ENCODE measurements at places on chromosomes 2 and 18.
A peak's percentile ranks its signal among the peaks of the same experiment; 100 is the strongest.

DNA sequence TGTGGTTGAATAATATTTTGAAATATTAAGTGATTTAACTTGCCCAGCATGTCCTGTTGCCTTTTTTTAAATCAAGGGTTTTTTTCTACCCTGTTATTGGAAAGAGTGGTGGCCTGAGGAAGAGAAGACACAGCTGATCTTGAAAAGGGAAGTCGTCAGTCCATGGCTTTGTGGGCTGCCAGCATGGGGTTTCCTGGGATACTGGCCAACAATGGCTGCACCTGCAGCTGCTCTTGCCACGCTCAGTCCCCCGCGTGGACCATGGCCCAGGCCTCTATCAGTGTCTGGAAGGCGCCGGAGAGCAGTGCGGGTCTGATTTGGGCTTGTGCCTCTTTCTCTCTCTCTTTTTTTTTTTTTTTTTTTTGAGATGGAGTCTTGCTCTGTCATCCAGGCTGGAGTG is 99.3 kb downstream of the ASB1 start:
- DNase-seq, result no peak

DNA sequence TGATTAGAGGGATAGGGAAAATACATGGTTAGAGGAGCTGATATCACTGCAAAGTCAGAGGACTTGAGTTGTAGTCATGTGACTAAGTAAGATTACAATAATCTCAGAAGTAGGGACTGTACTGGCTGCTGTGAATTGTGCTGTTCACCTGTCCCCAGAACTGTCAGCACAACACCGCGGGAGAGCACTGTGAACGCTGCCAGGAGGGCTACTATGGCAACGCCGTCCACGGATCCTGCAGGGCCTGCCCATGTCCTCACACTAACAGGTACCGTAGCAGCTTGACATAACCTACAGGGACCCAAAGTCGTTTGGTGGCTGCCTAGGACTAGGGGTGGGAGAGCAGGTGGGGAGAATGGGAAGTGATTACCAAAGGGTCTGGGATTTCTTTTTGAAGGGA is 132.8 kb upstream of the TTC39C start:
- DNase-seq, result no peak

- peak; percentile 18 for DNase-seq
Observed at GRCh38 chr2:158668001-158668765, 126.9 kb upstream of the DAPL1 start.

GRCh38 chr18:79611040-79611681 is 68.4 kb upstream of the CTDP1 start:
- peak; percentile 94 for DNase-seq

- peak; percentile 29 for DNase-seq
Observed at GRCh38 chr2:10019174-10019573, 24.2 kb upstream of the KLF11 start.

DNA sequence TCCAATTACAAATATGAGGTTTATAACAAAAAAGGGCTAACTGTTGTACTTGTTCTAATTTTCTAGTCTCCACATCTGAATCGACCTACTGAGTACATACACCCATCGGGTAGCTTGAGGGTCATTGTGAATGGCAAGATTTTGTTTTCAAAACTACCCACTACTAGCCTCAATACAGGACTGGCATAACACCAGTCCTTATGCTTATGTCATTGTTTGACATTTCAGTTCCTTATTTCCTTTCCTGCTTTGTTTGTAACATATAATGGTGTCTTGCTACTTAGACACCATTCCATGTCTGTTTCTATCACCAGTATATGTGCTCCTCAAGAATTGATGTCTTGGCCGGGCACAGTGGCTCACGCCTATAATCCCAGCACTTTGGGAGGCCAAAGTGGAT is 86.0 kb downstream of the EPHA4 start:
- no peak for DNase-seq

DNA sequence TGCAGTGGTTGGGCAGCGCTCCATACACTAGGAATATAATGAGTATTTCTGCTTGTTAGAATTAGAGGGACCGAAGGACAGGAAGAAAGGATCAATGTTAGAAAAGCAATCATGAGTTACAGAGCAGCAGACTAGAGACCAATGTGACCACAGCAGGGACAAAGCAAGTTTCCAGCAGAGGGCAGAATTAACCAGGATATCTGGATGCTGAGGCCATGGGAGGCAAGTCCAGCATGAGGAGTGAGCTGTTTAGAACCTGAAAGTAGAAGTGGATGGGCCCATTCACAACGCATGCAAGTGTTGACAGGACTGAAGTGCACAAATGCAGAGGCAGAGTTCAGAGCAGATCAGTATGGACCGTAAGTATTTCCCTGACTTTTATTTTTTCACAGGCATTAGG is 910.4 kb upstream of the GYPC start:
- no peak for DNase-seq

DNA sequence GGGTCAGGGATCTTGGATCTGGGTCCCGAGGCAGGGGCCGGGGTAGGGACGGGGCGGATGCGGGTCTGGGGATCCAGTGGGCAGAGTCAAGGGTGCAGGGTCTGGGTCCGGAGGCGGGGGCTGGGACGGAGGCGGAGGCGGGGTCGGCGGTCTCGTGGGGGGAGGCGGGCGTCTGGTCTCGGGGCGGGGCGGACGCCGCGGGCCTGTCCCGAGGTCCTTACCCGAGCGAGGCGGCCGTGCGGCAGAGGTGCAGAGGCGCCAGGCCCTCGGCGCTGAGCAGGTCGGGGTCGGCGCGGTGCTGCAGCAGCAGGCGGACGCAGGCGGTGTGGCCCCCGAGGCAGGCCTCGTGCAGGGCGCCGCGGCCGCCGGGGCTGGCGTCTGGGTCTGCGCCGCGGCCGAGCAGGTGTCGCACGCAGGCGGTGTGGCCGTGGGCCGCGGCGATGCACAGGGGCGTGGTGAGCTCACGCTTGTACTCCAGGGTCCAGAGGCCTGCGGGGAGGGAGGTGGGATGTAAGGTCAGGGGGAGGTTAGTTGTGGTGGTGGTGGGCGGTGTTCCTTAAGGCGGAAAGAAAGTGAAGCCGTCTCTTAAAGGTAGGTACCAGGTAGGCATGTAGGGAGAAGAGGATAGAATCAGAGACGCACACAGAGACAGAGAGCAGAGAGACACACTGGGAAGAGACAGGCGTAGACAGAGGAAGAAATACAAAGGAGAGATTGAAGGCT is 26.6 kb downstream of the ASB18 start:
- no peak for DNase-seq

- DNase-seq, result no peak
Observed at GRCh38 chr2:81672516-81672915, 1368.0 kb upstream of the LRRTM1 start.

DNA sequence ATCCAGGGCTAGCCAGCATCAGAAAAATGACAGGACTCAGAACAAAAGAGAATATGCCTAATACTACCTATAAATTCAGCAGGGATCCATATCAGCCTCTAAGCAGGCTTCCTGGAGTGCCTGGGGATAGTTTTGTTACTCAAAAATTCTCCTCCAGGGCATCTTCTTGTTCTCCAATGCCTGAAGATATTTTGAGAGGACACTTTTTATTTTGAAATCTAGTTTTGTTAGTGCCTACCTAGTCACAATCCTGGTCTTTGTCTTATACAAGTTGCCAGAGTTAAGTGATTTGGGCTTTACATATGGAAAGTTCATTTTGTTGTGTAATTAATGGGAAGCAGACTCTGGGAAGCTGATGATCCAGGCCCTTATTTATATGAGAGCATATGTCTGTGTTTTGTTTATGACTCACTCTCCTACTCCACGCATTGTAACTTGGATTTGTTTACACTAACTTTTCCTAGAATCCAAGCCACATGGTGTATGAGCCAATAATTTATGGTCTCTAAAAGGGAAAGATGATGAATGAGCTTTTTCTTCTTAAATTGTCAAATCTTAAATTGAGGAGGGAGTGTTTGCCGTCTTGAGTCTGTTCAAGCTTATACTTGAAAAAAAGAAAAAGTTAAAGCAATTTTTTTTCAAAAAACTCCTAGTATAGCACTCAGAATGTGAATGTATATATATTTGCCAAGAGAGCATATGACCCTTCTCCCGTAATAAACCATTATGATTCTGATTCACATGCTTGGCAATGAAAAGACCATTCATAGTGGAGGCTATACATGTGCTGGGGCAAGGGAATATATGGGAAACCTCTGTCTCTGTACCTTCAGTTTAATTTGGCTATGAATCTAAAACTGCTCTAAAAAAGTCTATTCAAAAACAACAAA is 370.3 kb downstream of the SETBP1 start:
- DNase-seq, result peak; percentile 88

DNA sequence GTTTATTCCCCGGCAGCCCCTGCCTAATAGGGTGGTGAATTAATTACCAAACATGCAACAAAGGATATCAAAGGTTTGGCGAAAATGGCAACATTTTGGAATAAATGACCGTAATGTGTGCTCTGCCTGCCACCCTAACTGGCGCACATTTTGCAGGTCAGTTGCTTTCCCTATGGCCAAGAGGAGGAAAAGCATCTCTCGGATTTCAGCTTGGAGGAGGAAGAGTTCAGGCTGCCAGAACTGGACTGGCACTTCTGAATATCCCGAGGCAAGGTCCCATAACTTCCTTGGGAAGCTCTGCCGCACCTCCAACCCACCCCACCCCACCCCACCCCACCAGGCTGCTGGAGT is 37.1 kb downstream of the SLC25A52 start:
- no peak for DNase-seq

GRCh38 chr18:76051396-76052226 is 443.4 kb downstream of the ZNF516 start:
- no peak for DNase-seq

DNA sequence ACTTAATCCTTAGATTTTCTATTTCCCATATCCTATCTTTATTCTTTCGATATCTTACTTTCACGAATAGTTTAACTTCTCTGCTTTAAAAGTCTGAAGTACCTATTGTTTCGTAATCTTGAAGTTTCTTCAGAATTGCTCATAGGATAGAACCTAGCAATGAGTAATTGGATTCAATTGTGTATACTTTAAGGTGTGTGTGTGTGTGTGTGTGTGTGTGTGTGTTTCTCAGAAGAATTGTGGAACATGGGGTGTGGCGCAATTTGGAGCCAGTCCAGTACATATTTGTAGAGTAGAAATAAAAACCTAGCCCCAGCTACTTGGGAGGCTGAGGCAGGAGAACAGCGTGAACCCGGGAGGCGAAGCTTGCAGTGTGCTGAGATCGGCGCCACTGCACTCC is 897.6 kb downstream of the BCL11A start:
- DNase-seq, result no peak

- peak; percentile 76 for DNase-seq
Observed at GRCh38 chr2:64876137-64876647, 113.0 kb upstream of the SLC1A4 start.

GRCh38 chr2:230043461-230043860 is 25.3 kb downstream of the SLC16A14 start:
- no peak for DNase-seq

GRCh38 chr18:57439985-57440330 is 4.8 kb downstream of the ONECUT2 start:
- DNase-seq, result no peak

- DNase-seq, result peak; percentile 32
Observed at GRCh38 chr18:30971338-30971956, 71.1 kb downstream of the DSC3 start.

DNA sequence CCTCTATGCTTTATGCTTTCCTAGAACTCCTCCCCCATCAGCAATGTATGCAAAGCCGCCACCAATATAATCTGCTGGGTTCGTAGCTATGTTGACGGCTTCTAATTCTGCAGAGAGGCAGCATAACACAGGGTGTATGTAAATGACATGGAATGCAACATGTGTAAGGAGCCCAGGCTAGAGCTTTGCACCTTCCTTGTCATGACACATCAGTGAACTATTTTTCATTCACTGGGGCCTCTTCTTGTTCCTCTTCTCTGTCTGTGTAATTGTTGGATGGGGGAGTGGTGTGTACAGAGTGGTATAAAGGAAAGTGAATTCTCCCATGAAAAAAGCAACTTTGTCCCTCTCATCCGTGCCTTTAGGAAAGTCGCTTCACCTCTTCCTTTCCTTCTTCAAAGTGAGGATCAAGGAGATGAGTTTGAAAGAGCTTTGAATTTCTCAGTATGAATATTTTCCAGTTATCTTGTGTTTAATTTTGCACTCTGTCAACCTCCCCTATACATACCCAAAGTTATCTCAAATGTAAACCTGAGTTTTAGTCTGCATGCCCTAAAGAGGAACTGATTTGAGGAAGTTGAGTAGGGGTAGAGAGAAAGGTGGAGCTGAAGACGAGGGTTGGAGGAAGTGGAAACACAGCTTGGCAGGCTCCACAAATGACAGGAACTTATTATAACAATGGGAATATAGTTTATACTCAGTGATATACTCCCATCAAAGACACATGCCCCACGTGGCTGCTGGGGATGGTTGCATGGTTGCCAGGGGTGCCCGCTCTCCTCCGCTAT is 74.9 kb upstream of the ARL4C start:
- peak; percentile 34 for DNase-seq

GRCh38 chr2:41990688-41991087 is 57.1 kb upstream of the PKDCC start:
- peak; percentile 86 for DNase-seq

- DNase-seq, result no peak
Observed at GRCh38 chr2:45782986-45783385, 131.5 kb downstream of the PRKCE start.

DNA sequence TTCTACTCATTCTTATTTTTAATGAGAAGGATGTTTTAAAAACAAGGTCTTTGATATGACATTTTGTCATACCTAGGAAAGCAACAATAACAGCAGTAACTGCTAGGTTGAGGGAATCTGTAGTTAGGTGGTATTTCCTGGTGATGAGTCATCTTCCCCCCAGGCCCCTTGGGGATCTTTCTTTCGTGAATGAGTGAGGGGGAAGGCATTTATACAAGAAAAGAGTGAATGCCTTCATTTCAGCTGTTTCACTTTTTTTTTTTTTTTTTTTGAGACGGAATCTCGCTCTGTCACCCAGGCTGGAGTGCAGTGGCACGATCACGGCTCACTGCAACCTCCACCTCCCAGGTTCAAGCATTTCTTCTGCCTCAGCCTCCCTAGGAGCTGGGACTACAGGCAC is 108.6 kb downstream of the MAP4K4 start:
- peak; percentile 62 for DNase-seq

- no peak for DNase-seq
Observed at GRCh38 chr2:119112230-119112629, 46.3 kb downstream of the C1QL2 start.

DNA sequence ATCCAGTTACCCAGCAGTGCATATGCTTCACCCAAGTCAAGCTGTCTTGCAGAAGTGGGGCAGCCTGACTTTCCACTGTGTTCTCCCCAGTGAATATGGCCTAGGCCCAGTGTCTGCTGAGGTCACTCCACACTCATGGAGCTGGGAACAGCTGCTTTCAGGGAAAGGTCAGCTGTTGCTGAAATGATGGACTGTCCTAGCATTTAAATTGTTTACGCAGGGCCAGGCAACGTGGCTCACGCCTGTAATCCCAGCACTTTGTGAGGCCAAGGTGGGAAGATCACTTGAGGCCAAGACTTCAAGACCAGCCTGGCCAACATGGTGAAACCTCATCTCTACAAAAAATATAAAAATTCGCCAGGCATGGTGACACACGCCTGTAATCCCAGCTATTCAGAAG is 86.5 kb downstream of the LIPG start:
- DNase-seq, result peak; percentile 47

- no peak for DNase-seq
Observed at GRCh38 chr2:221304916-221305315, 267.2 kb downstream of the EPHA4 start.

GRCh38 chr2:139142252-139142880 is 362.2 kb upstream of the NXPH2 start:
- peak; percentile 24 for DNase-seq
